ENCODE measurements at places on chromosomes 1 and 21. TPM values are rescaled to one million over a fixed set of nuclear protein-coding genes. Genes with fewer than 3 reads are reported as not detected.

DNA sequence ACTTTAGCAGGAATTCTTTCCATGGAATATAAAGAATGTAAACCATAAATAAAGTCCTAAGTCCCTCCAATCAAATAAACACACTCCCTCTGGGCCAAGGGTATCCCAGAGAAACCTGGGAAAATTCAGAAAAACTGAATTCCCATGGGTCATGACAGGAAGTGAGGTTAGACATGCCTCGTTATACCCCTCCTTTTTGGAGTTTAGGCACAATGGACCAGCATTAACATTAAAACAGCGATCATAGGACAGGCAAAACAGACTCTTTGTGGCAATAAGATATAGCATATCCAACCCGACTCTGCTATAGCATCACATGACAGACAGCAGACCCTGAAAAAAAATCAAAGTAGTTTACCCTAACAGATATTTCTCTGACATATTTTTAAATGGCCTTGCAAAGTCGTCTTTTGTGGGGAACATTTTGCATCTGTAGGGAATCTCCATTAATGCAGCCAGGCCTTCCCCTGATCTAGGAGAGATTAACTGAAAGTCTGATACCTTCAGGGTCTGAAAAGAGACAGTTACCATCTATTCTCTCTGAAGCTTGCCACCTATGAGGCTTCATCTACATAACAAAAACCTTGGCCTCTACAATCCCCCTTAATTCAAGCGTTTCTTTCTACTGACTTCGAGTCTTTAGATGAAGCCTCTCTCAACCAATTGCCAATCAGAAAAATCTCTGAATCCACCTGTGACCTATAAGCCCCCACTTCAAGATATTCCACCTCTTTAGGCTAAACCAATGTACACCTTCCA lies 143.0 kb upstream of the KCNK1 start:
- H3K4me3 ChIP-seq = no peak overlapping the region
- no peaks in the 10 kb centered on the region for H3K27me3 ChIP-seq
- H3K4me1 ChIP-seq = no peaks in the 10 kb centered on the region
- H3K36me3 ChIP-seq = no peaks in the 10 kb centered on the region
- no peak for DNase-seq

GRCh38 chr1:223319905-223320580 lies 43.9 kb downstream of the SUSD4 start:
- H3K27ac ChIP-seq = no peak overlapping the region
- H3K27me3 ChIP-seq = no peaks in the 10 kb centered on the region
- no peak for DNase-seq
- no peaks in the 10 kb centered on the region for H3K4me1 ChIP-seq

VWA5B1 gene
- 0.40 TPM for total RNA-seq

NBPF6 gene
- total RNA-seq = not detected

CNKSR1 gene
- 34.7 TPM for total RNA-seq
